ENCODE measurements at places on chromosomes 4 and X.

- no peak for DNase-seq
These were observed 225.5 kb downstream of the PARM1 start for GRCh38 chr4:75158451-75158850.

DNA sequence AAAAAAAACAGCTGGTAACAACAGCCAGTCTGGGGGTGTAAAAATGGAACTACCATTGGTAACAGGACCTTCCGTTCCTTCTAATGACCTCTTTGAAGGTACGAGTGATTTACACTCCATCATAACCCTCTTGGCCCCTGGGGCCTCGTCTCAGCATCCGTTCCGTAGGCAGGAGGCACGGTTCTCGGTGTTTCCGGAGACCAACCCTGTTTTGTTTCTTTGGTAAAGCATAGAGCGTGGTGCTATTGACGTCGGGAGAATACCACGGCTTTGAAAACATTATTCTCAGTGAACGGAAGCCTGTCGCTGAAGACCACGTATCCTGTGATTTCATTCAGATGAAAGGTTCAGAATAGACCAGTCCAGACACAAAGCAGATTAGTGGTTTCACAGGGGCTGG is 198.9 kb downstream of the ASMT start:
- DNase-seq, result peak; percentile 30

GRCh38 chrX:773292-774025 is 142.9 kb downstream of the SHOX start:
- no peak for DNase-seq

GRCh38 chrX:69951753-69952152 is 98.0 kb downstream of the AWAT2 start:
- DNase-seq, result no peak

- no peak for DNase-seq
These were observed 192.5 kb upstream of the ADAMTS3 start for GRCh38 chr4:72761368-72762038.

- no peak for DNase-seq
These were observed 411 bp upstream of the GPRASP1 start for GRCh38 chrX:102650903-102651241.

GRCh38 chr4:152399246-152399645 is 136.6 kb downstream of the FBXW7 start:
- no peak for DNase-seq

- no peak for DNase-seq
These were observed 136.1 kb upstream of the SLC4A4 start for GRCh38 chr4:71202705-71203104.

GRCh38 chr4:162350331-162350730 is 186.5 kb upstream of the FSTL5 start:
- no peak for DNase-seq

GRCh38 chr4:7542781-7543180 is 108.1 kb upstream of the PSAPL1 start:
- no peak for DNase-seq

- no peak for DNase-seq
These were observed 37.8 kb upstream of the TACR3 start for GRCh38 chr4:103757631-103758030.

DNA sequence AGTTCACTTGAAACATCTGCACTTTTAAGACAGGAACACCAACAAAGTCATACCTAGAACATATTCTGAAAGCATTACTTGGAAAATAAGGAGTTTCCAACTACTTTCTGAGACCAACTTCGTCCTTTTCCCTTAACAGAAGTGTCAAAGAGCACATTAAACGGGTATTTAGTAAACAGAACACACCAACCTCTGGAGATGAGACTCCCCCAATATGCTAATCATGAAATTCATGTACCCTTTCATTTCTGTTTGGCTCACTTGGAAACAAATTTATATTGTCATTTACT is 69.2 kb downstream of the NOCT start:
- DNase-seq, result no peak

- no peak for DNase-seq
These were observed 9.8 kb upstream of the BCOR start for GRCh38 chrX:40107291-40108161.

GRCh38 chr4:175459571-175459970 is 352.5 kb downstream of the GPM6A start:
- DNase-seq, result no peak

DNA sequence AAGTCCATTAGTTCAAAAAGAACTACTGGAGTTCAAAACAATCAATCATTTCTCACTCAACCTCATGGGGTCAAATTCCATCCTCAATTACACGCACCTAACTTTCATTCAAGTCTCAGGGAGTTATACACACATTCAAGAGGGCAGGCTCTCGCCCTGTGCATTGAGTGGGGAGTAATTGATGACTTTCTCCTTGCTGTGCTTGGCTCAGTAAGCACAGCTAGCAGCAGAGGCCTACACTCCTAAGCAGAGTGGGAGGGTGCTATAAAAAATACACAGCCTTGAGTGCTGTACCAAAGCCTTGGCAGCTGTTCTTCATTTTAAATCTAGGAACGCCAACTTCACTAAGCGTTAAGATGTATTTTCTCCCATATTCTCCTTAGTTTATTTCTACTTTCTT is 958.3 kb upstream of the ADGRL3 start:
- no peak for DNase-seq

DNA sequence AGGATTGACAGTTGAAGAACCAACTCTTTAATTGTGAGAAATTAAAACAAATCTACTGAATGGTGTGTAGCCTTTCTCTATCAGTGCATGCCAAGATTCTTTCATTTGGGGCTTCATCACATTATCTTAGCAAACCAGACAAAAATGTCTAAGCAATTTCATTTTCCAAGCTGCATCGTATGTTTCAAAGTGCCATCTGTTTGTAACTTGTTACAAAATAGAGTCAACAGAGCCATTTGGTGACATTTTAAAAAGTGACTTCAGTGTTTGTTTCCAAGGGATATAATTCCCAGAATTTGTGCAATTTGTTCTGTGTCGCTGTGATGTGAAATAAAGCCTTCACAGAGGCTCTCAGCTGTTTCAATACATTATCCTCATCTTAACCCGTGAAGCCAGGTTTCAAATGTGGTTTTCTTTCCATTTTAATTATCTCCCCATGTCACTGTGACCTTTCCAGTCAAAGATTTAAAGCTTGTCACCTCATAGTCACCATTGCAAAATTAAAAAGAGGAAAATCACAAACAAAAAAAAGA is 46.0 kb upstream of the C1QTNF7 start:
- DNase-seq, result no peak

- no peak for DNase-seq
These were observed 2078.4 kb upstream of the TENM3 start for GRCh38 chr4:180164799-180165198.

- DNase-seq, result no peak
These were observed 113.5 kb downstream of the NAA11 start for GRCh38 chr4:79212311-79212710.

GRCh38 chr4:101071241-101071640 is 276.1 kb downstream of the PPP3CA start:
- DNase-seq, result no peak

GRCh38 chr4:86938771-86939520 is 4.1 kb downstream of the AFF1 start:
- DNase-seq, result peak; percentile 26

GRCh38 chr4:163622379-163623035 is 128.0 kb downstream of the TMA16 start:
- no peak for DNase-seq

DNA sequence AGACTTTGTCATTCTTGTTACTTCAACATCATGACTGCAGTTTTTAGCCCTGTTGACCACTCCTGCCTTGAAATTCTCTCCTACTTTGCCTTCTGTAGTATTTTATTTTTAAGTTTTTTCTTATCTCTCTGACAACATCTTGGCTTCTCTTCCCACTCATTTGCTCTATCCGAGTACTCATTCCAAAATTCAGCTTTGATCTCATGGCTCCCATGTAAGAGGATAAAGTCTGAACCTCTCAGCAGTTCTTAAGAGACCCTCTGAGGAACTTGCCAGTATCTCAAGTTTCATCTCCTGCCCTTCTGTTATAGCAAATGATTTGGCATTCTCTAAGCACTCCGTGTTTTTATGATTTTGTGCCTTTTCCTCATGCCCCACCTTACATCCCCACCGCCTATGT is 67.7 kb downstream of the GALNT7 start:
- DNase-seq, result no peak

DNA sequence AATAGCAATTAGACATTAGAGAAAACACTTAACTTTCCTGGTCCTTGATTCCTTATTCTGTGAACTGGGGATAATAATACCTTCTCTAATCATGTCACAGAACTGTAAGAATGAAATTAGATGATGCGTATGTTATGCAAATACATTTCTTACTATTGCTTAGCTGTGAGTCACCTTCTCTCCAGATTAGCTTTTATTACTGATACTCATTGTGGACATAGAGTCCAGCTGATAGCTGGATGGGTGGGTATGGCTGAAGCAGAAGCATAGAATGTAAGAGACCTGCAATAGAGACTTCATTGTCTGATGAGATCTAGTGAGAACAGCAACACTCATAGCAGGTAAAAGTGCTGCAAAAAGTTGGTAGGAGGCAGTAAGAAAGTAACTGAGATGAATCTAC is 437.2 kb upstream of the ZFP42 start:
- no peak for DNase-seq

- DNase-seq, result no peak
These were observed 45.8 kb downstream of the TSPAN5 start for GRCh38 chr4:98612318-98613250.

- DNase-seq, result no peak
These were observed 205.0 kb upstream of the PDE5A start for GRCh38 chr4:119833611-119834010.

DNA sequence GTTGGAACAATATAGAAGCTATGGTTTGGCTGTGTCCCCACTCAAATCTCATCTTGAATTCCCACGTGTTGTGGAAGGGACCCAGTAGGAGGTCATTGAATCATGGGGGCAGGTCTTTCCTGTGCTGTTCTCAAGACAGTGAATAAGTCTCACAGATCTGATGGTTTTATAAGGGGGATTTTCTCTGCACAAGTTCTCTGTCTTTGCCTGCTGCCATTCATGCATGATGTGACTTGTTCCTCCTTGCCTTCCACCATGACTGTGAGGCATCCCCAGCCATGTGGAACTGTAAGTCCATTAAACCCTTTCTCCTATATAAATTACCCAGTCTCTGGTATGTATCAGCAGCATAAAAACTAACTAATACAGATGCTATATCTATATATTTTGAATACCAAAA is 135.2 kb upstream of the EDNRA start:
- DNase-seq, result no peak

DNA sequence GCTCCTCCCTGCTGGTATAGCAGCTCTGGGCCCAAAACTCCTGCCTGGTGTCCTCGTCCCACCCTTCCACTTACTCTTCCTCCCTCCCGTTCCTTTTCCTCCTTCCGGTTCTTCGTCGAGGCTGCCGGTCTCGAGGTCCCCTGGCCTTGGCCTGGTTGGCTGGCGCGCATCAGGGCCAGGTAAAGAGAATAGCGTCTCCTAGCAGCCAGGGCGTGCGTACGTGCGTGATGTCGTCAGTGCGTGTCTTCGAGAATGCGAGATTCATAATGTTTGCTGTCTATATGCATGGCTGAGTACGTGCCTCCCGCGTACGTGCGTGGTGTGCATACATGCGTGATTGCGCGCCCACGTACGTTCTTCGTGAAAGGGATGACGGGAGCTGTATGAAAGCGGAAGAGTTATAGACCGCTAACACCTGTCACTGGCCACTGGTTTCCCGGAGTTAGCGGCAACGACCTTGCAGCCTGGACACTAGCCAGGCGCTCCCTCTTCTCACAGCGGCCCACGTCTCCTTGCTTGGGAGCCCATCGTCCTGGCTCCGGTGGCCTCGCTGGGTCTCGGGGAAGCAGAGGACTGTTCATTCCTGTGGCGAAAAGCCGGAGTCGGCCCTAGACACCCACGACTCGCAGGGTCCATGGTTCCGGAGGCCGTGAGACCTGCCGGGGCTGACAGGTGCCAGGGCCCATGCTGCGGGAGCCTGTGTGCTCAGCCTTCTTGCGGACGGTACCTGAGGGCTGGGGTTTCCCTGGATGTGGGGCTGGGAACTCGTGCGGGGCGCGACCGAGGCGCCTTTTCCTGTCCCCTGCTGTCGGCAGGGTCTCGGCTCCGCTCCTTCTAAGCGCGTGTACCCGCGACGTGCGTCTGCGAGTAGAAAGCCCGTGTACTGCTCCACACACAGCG is at the start of gene EOLA1:
Gene EOLA1, plus strand, starts transcription at position 392 of the 900 bp plus-strand sequence. CDS start 4,619 bp downstream, outside the sequence.
- peak; percentile 95 for DNase-seq

- DNase-seq, result peak; percentile 27
These were observed 73.0 kb upstream of the SCOC start for GRCh38 chr4:140300271-140300970.

- no peak for DNase-seq
These were observed 41.4 kb downstream of the SPRY1 start for GRCh38 chr4:123438031-123438430.

DNA sequence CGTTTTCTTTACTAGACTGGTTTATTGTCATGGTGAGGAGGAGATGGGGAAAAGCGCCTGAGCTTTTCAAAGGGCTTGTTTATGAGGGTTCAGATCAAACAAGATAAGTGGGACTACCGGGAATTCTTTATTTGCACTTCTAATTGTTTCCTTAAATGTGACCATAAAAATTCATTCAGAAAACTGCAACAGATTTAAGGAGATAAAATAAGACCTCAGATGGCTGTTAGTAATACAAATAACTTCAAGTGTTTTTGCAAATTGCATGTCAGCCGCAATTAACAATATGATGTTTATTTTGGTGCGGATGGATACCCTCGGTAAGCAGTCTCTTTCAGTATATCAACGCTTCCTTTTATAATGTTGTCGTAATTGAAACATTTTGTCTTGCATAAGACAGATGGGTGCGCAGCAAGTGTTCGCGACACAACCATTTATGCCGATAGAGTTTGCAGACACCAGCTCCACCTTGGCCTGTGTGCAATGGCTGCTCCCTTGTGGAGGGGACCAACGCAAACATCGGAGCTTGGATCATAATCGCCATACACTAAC is 151.0 kb downstream of the C4orf33 start:
- no peak for DNase-seq

- no peak for DNase-seq
These were observed 898.3 kb upstream of the INTU start for GRCh38 chr4:126734465-126734864.

Data from CD4-positive, alpha-beta T cell treated with Interleukin-4 for 1 hour (primary cell).